ENCODE measurements at places on chromosomes 4 and X. TPM values are rescaled to one million over a fixed set of nuclear protein-coding genes. Genes with fewer than 3 reads are reported as not detected.

XAGE1B gene
- 64.0 TPM for polyA plus RNA-seq

GLRA3 gene
- 1.3 TPM for polyA plus RNA-seq

CACNA1F gene
- 0.24 TPM for polyA plus RNA-seq

PCYT1B gene
- polyA plus RNA-seq: 24.0 TPM

SLC6A14 gene
- not detected for polyA plus RNA-seq

CLTRN gene
- polyA plus RNA-seq: 2.3 TPM

GPM6B gene
- 8.5 TPM for polyA plus RNA-seq

MAGEE1 gene
- 1.8 TPM for polyA plus RNA-seq
